ENCODE measurements at places on chromosomes 1 and 21.

- no peak for DNase-seq
Measured at GRCh38 chr1:31203215-31203614, 36.5 kb downstream of the NKAIN1 start.

GRCh38 chr1:29197590-29197924 is 15.9 kb upstream of the SRSF4 start:
- peak; percentile 92 for DNase-seq

DNA sequence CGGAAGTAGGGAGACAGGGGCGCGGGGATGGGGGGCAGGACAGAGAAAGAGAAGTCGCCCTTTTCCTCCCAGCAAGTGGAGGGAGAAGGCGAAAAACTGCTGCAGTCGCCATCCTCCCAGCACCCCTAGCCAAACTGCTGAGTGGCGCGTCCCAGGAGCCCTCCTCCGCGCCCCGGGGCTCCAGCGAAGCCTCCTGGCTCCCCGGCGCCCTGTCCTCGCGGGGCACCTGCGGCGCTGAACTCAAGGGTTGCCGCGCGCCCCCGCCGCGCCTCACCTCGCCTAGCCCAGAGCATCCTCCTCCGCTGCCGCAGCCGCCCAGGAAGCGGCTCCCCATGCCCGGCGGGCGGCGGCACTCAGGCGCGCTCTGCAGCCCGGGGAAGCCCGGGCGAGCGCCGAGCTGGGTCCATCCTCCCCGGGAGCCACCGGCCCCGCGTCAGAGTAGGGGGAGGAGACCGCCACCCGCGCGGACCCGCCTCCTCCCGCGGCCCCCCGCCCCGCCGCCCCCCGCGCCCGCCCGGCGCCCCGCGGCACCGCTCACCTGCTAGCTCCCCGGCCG is at the start of gene DAB1:
Gene DAB1 (minus strand): TSS at position 405 of the 556 bp plus-strand sequence. CDS start 133,030 bp downstream, outside the sequence.
- peak; percentile 32 for DNase-seq

DNA sequence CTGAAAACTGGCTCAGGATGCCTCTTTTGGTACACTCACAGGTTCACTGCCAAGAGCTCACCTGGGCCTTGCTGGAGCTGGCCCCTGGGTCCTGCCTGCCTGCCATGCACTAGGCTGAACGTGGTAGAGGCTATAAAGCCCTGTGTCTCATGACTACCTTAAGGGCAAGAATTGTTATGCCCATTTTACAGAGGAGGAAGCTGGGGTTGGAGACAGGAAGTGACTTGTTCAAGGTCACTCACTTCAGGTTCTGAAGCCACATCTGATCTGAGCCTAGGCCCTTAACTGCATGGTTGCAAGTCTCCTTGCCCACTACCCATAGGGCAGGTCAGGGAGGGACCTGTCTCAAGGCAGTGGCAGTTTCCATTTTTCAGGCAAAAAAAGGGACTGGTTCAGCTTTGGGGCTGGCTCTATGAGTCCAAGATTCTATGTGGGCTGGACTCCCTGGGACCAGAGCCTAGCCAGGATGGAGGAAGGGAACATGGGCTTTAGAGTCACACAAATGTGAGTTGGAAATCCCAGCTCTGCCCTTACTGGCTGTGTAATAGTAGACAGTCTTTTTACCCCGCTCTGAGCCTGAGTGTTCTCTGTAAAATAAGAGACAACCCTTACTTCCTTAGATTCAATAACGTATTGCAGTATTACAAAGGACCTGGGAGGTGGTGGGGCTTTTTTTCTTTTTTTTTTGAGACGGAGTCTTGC is 7.8 kb downstream of the STK40 start:
- DNase-seq: no peak

- DNase-seq: no peak
Measured at GRCh38 chr1:94912263-94913184, 14.4 kb downstream of the CNN3 start.

DNA sequence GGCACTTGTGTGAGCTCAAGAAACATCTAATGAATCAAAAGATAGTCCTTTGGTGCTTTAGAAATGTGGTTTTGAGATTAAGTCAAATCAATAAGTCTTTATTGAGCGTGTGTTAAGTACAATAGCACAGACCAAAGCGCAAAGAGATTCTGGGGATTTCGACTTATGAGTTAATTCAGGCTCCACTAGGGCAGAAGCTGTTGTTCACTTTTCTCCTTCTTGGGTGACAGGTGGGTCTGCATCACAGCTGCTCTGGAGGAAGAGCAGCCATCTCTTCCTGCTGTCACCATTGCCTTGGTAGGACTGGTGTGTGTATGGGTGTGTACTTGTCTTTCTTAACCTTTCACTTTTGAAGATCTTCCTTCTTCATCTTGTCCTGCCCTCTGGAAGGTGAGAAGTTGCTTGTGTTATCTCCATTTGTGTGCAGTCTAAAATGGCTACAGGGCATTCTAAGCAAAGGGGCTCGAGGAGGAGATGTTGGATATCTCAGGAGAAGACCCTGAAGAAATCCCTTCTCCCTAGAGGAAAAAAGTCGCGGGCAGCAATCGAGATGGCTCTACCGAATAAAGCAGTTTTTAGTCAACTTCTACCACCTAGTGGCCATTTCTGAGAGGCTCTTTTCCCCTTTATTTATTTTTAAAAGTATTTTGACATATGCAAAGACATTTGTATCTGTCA is 22.9 kb upstream of the DISC1 start:
- DNase-seq: peak; percentile 77

- DNase-seq: no peak
Measured at GRCh38 chr21:33042812-33043211, 17.1 kb downstream of the OLIG2 start.

GRCh38 chr1:100835866-100836842 is 58.5 kb downstream of the EXTL2 start:
- DNase-seq: peak; percentile 1
